ENCODE measurements at places on chromosomes 7 and 10.

DNA sequence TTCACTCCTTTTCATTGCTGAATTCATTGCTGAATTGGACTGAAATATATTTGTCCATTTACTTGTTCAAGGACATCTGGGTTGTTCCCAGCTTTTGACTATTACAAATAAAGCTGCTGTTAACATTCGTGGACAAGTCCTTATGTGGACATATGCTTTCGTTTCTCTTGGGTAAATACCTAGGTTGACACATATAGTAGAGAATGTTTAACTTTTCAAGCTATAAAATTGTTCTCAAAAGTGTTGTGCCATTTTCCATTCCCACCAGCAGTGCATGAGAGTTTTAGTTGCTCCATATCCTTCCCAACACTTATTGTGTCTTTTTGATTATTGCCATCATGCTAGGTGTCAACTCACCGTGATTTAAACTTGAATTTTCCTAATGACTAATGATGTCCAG is 17.5 kb upstream of the CPVL start:
- DNase-seq, result no peak

DNA sequence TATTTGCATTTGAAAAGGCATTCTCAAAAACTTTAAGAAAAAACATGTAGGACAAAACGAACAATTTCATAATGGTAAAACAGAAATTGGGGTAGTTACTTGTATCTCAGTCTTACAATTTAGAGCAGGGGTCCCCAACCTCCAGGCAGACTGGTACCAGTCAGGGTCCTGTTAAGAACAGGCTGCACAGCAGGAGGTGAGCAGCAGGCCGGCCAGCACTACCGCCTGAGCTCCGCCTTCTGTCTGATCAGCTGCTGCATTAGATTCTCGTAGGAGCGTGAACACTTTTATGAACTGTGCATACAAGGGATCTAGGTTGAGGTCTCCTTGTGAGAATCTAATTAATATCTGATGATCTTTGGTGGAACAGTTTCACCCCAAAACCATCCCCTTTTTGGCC is 77.3 kb downstream of the SEMA3A start:
- DNase-seq, result no peak

DNA sequence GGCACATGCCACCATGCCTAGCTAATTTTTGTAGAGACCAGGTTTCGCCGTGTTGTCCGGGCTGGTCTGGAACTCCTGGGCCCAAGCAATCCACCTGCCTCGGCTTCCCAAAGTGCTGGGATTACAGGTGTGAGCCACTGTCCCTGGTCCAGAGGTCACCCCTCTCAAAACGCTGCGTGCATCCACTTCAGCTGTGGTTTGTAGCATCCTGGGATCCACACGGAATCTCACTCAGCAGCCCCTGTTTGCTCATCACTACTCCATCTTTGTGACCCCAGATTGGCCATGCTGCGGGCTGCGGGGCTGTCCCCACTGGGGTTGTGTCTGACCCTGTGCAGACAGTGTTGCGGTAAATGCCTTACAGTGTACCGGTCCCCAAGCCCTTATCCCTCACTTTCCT is 3.5 kb downstream of the INPP5A start:
- DNase-seq, result no peak

DNA sequence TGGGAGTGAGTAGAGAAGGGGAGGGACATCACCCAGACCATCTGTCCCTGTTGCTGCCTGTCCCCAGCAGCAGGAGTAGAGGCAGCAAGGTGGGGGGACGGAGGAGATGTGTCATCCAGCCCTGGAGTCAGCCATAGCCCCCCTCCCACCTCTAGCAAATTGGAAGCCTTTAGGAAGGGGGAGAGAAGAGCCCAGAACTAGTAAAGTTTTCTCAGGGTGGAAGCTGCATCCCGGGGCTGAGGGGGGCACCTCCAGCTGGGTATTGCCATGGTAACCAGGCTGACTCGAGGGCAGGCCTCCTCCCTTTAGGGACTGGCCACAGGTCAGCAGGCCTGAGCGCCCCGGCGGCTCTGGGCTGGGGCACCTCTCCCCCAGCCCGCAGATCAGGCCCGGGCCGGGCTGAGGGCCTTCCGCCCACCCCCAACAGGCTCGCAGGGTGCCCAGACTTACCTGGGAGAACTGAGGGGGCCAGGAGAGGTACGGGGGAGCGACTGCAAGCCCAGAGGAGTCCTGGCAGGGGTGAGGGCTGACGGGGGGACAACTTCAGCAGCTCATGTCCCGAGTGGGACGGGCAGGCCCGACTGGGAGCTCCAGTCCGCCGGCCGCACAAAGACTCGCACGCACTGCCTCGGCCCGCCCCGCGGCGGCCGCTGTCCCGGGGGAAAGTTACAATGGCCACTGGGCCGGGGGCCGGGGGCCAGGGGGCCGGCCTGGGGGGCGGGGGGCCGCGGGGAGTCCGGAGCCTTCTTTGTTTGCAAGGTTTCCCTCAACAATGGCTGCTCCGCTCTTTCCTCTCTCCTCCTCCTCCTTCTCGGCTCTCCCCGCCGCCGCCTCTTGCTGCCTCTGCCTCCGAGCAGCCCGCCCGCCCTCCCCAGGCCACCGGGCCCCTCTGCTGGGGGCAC is 6.0 kb downstream of the LDB1 start:
- peak; percentile 90 for DNase-seq

DNA sequence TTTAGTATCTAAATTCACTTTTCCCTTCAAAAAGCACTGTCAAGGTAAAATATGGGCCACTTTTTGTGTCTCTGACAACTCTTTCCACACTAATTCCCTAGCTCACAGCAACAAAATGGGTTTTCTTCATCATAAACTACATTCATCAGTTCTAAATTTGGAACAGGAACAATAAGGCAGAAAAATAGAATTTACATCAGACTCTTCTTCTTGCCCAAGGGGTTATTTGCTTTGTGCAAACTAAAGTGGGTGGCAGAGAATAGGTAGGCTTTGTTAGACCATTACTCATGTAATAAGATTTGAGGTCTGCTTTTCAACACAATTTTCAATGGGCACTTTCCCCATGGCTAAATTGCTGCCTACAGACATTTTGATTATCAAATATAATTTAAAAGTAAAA is 17.6 kb upstream of the PPP1R17 start:
- no peak for DNase-seq

GRCh38 chr10:75620356-75620755 is 188.9 kb downstream of the LRMDA start:
- no peak for DNase-seq

DNA sequence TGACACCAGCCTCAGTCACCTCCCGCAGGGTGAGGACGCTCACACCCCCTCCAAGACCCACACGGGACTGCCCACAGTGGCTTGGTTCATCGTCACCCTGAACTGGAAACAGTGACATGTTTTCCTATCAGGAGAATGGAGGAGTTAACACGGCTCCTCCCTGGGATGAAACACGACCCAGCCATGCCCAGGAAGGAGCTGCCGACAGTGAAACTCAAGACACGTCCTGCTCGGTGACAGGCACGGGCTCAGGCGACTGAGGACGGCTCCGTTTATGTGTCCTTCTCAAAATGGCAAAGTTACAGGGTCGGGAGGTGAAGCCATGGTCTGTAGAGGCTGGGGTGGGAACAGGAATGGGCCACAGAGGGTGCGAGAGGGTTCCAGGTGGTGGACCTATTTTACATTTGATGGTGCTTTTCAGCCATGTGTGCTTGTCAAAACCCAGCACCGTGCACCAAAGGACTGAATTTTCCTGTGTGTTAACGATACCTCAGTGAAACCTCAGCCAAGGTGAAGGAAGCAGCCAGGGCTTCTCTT is 272.4 kb downstream of the ADARB2 start:
- DNase-seq, result no peak

GRCh38 chr7:120400806-120401455 is 128.0 kb downstream of the KCND2 start:
- DNase-seq, result no peak

DNA sequence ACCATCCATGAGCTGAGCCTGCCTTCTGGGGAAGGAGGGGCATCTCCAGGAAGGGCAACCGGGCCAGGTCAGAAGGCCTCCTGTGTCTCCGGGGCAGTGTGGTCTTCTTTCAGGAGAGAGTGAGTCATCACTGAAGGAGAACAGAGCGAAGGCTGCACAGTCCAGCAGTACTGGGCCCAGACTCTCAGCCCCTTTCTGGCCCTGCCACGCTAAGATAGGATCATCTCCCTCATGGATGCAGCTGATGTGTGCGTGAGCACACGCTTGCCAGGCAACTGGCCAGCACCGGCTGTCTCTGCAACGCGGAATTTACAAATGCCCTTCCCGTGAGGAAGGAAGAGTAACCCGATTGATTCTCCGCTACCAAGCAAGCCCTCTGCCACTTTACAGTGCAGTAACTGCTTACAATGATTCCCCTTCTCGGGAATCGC is 328.2 kb downstream of the TNS3 start:
- no peak for DNase-seq

DNA sequence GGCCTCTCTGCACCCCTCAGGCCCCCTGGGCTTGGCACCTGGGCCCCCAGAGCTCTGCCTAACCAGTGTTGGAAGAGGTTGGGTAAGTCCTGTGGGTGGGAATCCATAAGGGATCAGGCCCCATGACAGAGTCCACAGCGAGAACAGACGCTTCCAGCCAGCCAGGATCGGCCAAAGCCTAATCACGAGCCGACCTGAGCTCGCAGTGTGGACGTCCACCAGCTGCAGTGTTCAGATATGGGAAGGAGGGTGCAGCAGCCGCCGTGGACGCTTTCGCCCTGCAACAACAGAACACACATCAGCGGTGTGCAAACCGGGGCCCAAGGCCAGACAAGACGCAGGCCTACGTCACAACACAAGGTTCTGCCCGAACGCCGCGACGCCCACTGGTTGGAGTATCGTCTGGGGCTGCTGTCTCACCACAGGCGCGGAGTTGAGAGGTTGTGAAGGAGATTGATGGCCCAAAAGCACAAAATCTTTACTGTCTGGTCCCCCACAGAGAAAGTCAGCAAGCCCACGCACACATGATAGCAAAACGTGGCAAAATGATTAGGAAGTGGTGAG is 102.1 kb downstream of the FOXL3 start:
- peak; percentile 71 for DNase-seq

DNA sequence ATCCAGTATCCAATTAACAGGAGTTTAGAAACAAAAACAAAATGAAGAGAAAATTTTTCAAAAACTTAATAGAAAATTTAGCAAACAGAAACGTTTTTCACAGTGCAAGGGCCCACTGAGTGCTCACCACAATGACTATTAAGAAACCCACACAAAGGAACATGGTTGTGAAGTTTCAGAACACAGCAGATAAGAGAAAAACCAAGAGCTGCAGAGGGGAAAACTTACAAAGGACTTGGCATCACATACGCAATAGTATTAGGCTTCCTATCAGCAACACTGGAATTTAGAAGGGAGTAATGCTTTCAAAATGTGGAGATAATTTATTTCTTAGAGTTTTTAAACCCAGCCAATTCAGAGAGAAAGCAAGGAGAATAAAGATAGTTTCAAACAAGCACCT is 1.7 kb upstream of the C7orf25 start:
- no peak for DNase-seq

DNA sequence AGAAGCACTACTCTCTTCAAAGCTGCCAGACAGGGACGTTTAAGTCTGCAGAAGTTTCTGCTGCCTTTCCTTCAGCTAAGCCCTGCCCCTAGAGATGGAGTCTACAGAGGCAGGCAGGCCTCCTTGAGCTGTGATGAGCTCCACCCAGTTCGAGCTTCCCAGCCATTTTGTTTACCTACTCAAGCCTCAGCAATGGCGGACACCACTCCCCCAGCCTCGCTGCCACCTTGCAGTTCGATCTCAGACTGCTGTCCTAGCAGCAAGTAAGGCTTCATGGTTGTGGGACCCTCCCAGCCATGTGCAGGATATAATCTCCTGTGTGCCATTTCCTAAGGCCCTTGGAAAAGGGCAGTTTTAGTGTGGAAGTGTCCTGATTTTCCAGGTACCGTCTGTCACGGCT is 74.3 kb downstream of the TMEM26 start:
- no peak for DNase-seq

DNA sequence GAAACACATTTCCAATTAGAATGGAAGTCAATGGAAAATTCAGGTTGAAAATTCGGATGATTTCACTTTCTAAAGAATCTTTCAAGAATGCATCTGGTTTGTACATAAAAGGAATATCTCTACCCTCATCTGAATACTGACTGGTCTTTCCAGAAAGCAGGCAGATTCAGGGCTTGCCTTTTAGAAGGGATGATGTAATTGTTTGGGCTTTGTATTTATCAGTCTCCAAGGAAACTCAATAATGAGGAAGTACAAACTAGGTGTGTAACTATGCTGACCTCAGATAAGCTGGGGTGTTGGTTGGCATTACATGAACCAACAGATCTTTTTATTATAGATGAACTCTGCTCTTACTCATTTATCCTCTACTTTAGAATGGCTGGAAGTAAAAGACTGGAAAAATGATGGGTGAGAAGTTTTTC is 24.1 kb downstream of the PDLIM1 start:
- no peak for DNase-seq

- DNase-seq, result no peak
These were observed 586.6 kb upstream of the POT1 start for GRCh38 chr7:125516194-125516593.

- DNase-seq, result no peak
These were observed 2.4 kb upstream of the NKX2-3 start for GRCh38 chr10:99530108-99531025.

GRCh38 chr10:63683223-63683622 is 162.0 kb downstream of the REEP3 start:
- DNase-seq, result no peak

GRCh38 chr10:5942001-5942400 is 35.3 kb downstream of the IL15RA start:
- DNase-seq, result peak; percentile 56

DNA sequence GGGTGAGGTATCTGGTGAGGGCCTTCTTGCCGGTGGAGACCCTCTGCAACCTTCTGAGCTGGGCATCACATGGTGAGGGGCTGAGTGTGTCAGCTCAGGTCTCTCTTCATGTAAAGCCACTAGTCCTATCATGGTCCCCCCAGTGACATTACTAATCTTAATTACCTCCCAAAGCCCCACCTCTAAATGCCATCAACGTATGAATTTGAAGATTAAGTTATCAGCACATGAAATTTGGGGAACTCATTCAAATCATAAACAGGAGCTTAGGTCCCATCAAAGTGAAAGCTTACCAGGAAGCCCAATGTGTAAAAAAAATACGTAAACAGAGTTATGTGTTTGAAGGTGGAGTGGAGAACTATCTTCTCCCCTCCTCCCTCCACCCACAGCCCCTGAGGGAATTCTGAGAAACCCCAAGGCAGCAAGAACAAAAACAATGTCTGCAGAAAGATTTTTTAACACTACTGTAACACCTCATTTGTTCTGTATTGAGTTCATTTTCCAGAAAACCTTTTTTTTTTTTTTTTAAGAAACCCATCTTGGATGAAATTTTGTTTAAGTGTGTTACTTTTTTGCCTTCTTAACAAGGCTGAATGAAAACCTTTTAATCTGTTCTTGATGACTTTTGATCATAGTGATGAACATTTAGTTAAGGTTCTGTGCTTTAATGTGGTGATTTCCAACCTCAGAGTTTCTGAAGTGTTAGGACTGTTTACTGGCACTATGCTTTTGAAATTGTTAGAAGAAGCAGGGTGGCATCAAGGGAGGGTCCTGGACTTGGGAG is 19.1 kb upstream of the PCGF5 start:
- DNase-seq, result no peak

DNA sequence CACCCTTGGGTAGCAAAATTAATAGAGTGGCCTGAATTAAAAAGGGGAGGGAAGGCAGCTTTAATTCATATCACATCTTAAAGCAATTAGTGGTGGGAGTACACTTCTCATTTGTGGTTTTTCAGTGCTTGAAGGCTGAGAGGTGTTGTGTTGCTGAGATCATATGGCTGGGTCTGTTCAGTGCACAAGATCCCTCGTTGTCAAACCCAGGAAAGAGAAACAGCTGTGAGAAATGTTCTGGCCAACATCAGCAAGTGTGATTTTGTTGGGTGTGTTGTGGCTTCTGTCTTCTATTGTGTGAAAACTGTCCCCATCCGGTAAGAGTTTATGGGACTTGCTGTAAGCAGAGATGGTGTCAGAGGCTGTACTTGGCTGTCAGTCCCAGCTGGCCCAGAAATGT is 197.9 kb upstream of the BMPER start:
- no peak for DNase-seq
